ENCODE measurements at places on chromosomes 1 and 21.

- no peak for DNase-seq
These were observed 75.2 kb upstream of the GADD45A start for GRCh38 chr1:67609577-67610341.

DNA sequence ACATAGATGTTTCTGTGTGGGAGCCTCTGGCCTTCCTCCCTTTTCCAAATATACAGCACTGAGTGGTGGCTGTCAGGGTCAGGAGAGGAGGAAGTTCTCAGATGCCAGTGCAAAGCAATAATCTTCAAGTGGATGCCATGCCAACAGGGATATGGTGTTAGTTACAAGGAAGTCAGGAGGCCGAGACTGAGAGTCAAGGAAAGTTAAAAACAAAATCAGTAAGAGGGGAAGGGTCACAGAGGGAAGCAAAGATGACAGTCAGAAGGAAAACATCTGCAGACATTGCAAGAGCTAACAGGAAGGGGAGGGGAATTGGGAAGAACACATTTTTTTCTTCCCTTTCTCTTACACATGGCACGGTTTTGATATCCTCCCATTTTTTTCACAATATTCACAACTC is 691.4 kb downstream of the ADGRL2 start:
- no peak for DNase-seq

GRCh38 chr1:246058466-246058865 is 448.6 kb downstream of the SMYD3 start:
- DNase-seq: no peak

DNA sequence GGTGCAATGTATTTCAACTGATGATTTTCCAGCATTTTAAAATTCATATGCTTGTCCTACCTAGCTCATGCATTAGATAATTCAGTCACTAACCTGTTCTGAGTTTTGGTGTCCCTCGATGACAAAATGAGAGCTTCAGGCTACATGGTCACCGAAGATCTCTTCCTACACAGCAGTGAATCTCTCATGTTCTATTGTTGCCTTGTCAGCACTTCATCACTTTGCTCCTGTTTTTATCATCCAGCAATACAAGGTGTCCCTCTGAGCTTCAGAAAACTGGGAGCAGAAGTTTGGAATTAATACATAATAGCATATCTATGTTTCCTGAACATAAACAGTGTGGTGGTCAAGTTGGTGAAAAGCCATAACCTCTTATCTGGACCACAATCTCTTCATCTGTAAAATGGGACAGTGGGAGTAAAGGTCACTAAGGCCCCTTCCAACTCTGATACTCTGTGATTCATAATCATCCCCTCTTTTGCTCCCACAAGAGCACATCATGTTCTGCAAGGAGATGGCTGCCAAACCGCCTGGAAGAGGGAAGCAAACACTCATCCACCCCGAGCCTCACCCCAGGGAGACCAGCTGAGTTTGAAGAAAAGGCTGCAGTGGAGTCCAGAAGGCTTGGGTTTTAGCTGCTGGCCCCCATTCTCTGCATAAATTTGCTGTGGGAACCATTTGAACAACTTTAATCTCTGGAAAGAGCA is 137.9 kb upstream of the F3 start:
- DNase-seq: no peak
